ENCODE measurements at places on chromosomes 7 and 10.

GRCh38 chr7:158157460-158157859, 430.2 kb downstream of the PTPRN2 start:
- DNase-seq, result no peak

- no peak for DNase-seq
These were observed 80.5 kb downstream of the ABCA13 start for GRCh38 chr7:48251766-48252165.

GRCh38 chr10:58644311-58644710, 131.6 kb downstream of the BICC1 start:
- no peak for DNase-seq

DNA sequence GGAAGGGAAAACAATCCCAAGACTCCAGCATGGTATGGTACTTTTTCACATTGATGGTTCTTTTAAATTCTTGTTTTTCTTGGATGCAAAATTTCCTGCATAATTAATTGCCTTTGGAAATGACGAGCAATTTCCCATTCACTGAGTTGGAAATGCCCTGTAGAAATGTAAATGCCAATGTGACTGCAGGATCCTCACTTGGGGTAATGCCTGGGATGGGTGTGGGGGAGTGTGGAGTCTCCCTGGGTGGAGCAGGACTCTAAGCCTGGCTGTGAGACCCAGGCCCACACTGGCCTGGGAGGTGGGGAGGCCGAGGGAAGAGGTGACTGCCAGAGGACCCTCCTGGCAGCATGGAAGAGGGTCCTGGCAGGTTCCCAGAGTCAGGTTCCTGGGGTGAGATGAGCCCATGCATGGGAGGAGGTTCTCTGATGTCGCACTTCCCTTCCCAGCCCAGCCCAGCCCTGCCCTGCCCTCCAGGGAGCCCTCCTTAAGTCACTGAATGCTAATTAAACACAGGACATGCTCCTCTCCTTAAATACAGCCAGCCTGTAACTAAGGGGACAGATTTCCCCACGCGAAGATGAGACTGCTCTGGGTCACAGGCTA, 157.9 kb downstream of the GFRA1 start:
- no peak for DNase-seq

DNA sequence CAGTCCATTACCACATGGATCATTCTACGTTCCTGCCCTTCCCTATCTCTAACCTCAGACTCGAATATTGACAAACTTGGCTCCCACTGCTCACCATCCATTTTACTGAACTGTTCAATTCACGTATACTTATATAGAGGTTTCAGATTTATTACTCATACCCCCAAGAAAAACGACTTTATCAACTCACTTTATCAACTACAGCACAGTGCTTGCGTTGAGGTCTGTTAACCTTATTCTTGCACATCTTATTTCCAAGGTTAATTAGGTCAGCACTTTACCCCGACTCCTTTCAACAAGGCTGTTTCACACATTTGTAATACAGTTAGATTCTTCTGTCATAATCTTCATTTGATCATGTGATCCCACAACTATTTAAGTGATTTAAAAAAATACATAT, 162.3 kb upstream of the AHR start:
- no peak for DNase-seq

GRCh38 chr10:110353244-110354119, 48.8 kb upstream of the SMNDC1 start:
- no peak for DNase-seq

GRCh38 chr10:74589226-74589673, 237.2 kb upstream of the KAT6B start:
- DNase-seq, result no peak

DNA sequence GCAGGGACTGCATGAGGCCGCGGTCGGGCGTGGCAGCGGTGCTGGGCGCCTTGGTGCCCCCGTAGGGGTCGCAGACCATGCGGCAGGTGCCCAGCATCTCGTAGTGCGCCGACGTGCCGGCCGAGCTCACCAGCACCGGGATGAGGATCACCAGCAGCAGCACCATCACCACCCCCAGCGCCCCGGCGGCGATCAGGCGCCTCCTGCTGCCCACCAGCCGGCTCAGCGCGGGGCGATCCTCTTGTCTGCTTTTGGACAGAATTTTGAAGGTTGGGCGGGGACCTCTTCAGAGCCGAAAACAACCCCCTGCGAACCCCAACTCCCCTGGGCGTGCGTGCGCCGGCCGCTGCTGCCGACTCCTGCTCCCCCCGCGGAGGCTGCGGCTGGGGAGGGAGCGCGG, 779 bp downstream of the C1QL3 start:
- DNase-seq, result no peak

GRCh38 chr7:55326081-55326835, 38.9 kb upstream of the LANCL2 start:
- DNase-seq, result no peak
